ENCODE measurements at places on chromosomes 11 and 22.

DNA sequence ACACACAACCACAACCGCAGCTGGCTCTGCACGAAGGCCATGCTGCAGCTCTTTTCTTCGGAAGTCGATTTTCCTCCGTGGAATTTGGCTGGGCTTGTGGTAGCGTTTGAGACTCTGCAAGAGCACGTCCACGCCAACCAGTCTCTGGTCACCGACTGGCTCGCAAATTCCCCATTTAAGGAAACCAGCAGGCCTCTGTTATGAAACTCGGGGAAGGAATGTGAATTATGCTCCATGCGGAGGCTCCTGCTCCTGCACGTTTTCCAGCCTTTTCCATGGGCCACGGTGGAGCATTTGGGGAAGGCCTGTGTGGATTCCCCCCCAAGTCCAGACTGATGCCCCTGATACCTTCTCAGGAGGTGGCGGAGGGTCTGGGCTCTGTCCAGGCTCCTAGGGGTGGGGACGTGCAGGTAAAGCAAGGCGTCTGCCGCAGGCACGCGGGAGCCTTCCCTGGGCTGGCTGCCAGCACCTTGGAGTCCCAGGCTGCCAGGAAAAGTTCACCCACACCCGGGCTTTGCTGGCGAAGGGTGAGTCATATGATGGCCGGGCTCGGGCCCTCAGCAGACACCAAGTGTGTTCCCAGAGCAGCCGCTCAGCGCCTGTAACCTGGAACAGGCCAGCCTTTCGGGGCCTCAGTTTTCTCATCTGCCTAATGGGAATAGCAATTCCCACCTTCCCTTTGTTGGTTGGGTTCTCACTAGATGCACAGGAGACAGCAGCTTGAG is 41.9 kb downstream of the LRP5 start:
- no peak for DNase-seq

GRCh38 chr11:103920449-103920848 is 116.0 kb upstream of the DDI1 start:
- DNase-seq, result no peak

DNA sequence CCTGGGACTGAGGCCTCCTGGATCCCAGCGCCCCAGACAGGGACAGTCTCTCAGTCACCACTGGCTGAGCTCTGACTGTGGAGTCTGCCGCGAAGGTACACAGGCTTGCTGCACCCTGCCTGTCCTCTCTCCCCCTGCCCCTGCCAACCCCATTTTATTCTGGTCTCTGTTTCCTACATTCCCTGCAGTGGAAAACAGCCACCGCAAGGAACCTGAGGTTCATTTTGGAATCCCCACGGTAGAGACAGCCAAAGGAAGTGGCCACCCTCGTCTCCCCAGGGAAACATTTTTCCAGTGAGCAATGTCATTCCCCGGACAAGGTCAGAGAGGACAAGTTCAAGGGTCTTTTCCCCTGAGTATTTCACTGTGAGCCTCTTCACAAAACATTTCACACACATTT is 56.6 kb downstream of the FBXO7 start:
- DNase-seq, result no peak

DNA sequence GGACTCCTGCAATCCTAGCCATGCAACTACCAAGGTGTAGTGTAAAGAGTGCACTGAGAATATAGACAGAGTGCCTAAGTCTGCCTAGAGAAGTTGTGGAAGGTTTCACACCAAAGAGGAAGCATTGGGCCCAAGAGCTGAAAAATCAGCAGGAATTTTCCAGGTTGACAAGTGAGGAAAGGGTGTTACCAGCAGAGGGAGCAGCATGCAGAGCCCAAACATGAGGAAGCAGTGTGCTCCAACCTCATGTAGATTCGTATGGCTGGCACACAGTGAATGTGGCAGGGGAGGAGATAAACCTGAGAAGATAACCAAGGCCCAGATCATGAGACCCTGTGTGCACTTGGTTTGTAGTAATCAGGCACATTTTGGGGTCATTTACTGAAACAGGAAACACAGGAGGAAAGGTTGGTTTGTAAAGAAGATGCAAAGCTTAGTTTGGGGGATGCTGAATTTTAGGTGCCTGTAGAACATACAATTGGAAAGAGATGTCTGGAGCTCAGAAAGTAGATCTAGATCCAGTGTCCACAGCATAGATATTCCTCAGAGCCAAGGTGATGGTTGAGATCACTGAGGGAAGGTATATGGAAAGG is 1.7 kb downstream of the HPX start:
- DNase-seq, result peak; percentile 24

DNA sequence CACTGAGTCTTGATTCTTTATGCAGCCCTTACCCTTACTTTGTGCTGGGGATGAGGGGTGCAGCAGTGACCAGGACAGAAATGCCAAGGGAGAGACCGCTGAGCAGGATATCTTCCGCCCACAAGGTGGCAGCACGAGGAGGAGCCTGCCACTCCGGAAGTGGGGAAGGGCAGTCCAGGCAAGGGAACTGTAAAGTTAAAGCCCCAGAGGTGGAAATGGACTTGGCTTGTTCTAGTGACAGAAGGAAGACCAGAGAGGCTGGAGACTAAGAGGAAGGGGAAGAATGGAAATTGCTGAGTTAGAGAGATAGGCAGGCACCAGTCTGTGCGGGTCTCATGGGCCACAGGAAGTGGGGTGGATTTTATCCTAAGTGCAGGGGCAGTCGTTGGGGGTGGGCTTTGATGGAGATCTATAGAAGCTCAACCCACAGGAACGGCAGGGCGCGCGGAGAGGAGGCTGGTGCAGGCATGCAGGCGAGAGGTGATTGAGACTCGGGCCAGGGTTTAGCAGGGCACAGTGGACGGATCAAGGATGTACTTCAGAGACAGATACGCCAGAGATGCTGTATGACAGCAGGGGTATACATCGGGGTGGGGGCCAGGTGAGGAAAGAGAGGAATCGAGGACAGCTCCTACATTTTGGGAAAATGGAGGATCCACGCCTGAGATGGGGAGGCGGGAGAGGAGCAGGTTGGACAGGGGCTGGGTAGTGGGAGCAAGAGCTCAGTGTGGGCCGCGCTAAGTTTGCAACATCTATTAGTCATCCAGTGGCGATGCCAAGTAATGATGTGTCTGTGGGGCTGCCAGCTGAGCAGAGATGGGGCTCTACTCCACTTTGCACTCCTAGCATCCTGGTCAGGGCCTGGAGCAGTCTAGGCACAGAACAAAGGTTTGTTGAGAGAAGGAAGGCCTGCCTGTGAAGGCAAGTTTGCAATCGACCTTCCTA is 3.3 kb upstream of the GRK2 start:
- DNase-seq, result peak; percentile 60

DNA sequence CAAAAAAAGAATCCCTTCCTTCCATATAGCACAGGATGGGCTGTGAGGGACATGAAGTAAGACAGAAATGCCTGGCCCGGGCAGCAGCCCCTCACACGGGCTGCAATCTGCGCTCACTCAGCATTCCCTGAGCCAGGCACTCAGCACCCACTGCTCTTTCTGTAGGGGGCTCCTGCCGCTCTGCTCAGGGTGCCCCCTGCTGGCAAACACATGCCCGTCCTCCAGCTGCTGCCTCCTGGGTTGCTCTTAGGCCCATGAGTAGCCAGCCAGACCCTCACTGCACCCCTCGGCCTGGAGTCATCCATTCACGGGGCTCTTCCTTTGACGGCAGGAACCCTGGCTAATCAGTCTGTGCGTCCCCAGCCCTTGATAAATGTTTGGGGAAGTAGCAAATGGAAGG is 6.9 kb downstream of the MCAT start:
- DNase-seq, result no peak

Data from NCI-H526 treated with DMSO at 0.1 percent for 48 hours (cell line).